Activated naive CD4-positive, alpha-beta T cell treated with anti-CD3 and anti-CD28 coated beads for 36 hours (primary cell): ENCODE measurements at places on chromosomes 1 and 21.

GRCh38 chr1:213925531-213926182, 62.1 kb upstream of the PROX1 start:
- no peak for DNase-seq

GRCh38 chr1:20787840-20788795, 1.0 kb upstream of the HP1BP3 start:
- DNase-seq, result no peak

DNA sequence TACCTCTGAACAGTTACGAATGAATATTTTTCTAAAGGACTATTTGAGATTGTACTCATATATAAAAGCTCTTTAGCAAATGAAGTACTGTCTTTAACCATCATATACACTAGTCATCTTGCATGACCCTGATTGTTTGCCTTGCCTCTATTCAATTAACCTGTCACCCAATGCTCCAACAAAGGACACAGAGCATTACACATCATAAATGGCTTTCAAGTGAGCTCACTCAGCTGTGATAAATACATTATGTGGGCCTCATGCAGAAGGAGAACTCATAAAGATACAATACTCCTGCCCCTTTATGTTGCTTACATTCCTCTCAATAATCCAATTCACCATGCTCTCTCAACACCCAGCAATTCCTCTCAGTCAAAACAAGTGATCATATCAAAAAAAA, 993.0 kb upstream of the PRMT6 start:
- no peak for DNase-seq

DNA sequence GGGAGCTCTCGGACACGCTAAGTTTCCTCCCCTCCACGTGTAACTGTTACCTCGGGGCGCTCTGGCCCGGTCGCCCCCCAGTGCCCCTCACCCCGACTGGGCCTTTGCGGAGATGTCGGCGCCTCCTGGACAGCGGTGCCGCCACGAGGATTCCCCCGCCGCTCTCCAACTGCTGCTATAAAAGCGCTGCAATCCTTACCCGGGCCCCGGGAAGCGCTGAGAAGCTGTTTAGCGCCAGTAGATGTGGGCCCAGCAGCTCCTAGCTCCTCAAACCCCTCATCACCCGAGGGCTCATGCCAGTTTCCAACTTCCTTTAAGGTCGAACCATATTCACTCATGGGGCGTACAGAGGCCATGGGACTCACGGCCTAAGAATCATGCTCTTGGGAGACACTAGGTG, 361 bp upstream of the LMX1A start:
- DNase-seq, result no peak

GRCh38 chr1:53057127-53057526, 4.9 kb upstream of the PODN start:
- DNase-seq, result no peak

DNA sequence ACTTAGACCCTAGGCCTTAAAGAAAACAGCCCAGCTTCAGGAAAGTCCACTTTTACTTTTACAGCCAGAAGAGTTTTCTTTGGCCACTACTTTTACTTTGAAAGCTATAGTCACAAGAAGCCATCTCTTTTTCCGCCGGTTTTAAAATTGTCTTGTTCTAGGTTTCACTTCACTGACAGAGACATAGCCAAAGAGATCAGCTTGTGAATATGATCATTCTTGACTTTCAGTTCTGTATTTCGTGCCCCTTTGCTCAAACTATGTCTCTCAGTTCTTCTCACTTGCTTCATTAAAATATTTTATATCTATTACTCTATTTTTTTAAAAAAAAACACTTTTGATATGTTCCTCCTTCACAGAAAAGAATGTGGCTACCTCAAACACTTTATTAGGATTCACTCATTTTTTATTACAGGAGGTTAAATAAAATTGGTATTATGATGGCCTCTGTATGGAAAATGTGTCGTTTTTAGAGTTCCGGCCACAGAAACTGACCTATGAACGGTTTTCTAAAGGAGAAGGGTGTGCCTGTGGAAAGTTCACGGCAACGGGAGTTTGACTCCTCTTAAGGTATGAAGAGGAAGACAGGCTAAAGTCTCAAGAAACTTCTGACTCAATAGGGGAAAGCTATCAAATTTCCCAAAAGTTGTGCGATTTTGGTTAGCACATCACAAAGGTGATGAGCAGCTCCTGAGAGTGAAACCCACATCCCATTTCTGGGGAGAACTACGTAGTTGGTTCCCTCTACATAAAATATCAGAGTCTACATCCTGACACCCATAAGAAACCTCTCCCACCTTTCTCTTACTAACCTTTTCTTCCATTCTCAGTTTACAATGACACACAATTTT, 1.2 kb downstream of the MCOLN2 start:
- DNase-seq, result peak; percentile 33

- no peak for DNase-seq
Observed at GRCh38 chr1:18619467-18619835, 11.2 kb upstream of the PAX7 start.

GRCh38 chr1:101550581-101550980, 313.8 kb downstream of the S1PR1 start:
- DNase-seq, result no peak

DNA sequence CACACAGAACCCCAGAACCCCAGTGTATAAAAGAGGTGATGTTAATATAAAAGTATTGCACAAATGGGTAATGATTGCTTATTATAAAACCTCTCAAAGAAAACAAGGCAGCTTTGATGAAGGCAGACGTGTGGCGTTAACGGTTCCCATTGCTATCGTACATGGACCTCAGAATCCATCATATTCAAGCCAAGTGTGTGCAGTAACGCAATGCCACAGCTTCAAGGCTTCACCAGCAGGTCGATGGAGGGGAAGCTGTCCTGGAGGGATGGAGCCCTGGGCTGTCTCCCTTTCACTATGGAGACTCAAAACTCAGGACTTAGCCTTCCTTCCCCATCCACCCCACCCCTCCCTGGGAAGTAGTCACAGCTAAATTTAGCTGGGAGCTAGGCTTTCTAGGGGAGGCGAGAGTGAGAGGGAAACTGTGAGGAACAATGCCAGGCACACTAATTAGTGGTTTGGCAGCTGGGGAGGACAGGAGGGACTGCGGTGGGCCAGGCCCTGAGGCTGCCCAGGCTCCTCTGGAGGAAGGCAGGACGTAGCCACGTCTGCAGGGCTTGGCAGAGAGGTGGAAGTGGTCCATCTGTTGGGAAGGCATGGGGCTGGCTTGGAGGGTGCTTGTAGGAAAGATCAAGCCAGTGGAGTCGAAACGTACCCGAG, 121.2 kb downstream of the HMGB4 start:
- no peak for DNase-seq

DNA sequence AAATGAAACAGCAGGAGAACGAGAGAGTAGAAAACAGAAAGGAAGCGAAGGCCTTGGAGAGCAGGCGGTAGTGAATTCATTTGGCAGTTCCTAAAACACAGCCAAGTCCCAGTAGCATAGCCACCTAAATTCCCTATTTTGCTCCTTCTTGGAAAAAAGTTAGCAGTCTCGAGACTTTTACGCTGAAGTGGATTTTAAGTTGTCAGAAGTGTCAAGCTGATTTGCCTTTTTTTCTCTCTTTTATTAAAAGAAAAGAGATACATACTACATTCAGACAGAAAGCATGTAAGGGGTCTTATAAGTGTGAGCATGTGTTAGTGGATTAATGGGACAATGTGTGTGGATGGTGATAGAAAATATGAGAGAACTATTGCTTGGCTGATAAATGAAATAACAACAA, 19.2 kb downstream of the NFIA start:
- no peak for DNase-seq

DNA sequence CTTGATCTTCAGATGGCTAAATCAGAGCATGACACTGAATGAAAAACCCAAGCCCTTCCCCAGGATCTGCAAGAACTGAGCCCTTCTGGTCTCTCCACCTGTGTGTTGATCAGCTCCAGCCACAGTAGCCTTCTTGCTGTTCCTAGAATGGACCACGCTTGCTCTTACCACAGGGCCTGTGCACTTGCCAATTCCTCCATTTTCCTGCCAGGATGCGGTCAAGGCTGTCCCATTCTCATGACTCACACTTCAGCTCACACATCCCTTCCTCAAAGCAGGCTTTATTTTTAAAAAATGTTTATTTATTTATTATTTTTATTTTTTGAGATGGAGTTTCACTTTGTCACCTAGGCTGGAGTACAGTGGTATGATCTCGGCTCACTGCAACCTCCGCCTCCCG, 43.6 kb upstream of the GRHL3 start:
- DNase-seq, result no peak

DNA sequence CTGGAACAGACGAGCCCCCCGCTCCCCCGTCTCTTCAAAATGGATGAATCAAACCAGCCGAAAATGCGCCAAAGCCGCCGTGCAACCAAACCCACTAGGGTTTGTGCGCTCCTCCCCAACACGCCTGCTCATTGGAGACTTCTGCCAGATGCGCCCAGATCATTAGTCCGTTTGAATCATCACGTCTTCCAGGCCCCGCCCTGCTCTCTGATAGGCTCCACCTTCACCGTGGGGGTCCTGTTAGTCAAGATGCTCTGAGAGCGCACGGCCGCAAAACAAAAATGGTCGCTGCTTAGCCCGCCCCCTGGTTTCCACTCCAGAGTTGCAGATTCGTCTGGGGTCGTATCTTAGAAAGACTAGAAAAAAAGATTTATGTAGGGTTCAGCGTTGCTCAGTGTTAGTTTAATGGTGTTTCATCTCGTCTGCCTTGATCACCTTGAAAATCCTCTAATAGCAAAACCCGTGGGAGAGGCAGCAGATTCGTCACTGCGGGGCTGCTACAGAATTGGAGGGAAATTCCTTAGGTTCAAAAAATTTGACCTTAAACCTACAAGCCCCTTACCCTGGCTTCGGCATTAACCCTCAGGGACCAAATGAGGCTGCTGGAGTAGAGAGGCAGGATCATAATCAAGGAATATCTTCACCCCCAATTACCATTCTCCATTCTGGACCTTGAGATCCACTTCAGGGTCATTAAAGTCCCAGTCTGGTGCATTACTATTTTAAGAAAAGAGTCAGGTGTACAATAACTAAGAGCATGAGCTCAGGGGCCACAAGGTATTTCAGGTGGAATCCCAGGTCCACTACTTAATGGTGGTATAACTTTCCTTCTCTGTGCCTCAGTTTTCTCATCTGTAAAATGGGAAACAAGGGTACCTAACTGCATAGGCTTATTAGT, at the start of gene NUCKS1:
TSS of gene NUCKS1 (minus strand) at position 45 of the 898 bp plus-strand sequence. CDS start 209 bp downstream, outside the sequence.
- DNase-seq, result peak; percentile 99
